AG08396 (cell line): ENCODE measurements at places on chromosomes 1 and 21.

- no peak for DNase-seq
These were observed 9.5 kb upstream of the TBCE start for GRCh38 chr1:235357485-235358373.

- DNase-seq = no peak
These were observed 1.6 kb upstream of the APOBEC4 start for GRCh38 chr1:183654706-183655105.

- DNase-seq = no peak
These were observed 129.8 kb downstream of the SLC45A1 start for GRCh38 chr1:8447616-8448150.

DNA sequence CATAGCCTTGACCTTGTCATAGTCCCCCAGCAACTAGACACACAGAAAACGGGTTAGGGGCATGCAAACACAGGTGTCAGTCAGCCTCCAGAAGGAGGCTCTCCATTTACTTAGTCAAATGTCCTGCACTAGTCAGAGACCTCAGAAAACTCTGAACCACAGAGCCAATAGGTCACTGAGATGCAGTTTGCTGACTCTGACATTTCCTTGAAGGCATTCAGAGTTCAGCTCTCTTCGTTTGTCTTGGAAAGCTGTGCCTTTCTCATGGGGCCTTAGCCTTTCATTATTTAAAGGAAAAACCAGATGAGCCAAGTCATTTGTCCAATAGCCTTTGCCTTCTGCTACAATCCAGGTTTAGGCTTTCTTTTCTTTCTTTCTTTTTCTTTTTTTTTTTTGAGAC, 3.5 kb downstream of the OLFML2B start:
- DNase-seq = no peak

GRCh38 chr1:175191659-175192058, 917 bp downstream of the KIAA0040 start:
- peak; percentile 48 for DNase-seq

- peak; percentile 10 for DNase-seq
These were observed 18.4 kb upstream of the PTBP2 start for GRCh38 chr1:96703186-96703585.

- no peak for DNase-seq
These were observed 181.0 kb downstream of the GIPC2 start for GRCh38 chr1:78226784-78227183.

DNA sequence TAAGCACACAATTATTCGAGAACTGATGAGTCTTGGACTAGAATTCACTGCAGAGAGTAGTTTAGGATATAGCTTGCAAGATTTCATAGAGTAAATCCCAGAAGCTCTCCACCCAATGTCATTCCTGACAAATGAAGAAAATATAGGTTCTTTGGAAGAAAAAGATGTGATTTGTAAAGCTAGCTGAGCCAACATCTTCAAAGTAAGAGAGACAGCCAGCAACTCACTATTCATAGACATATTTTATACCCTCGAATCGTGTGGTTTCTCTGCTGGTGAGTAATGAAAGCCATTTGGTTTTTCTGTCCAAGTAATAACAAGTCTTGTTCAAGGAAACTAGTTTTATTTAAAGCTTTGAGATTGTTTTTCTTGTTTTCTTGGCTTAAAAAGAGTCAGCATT, 165.7 kb upstream of the SYT6 start:
- peak; percentile 35 for DNase-seq

DNA sequence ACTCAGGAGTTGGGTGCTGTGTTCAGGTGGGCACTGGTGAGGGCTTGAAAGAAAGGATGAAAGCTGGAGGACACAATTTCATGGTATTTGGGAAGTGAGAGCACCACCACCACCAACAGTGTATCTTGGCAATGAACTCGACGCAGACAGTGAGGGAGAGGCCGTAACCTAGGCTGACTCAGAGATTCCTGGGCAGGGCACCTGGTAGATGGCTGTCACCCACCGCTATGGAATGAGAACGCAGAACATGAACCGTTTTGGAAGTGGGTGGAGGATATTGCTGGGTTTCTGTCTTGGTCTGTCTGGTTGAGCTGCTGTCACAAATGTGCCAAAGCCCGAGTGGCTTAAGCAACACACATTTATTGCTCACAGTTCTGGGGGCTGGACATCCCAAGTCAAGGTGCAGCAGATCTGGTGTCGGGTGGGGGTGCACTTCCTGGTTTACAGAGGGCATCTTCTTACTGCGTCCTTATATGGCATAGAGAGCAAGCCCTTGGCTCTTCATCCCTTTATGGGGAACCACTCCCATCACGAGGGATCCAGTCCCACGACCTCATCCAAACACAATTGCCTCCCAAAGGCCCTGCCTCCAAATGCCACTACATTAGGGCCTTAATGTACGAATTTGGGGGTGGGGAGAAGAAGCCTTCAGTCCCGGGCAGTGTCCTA, 246.3 kb downstream of the SIPA1L2 start:
- DNase-seq = no peak

GRCh38 chr1:205052690-205053089, 9.7 kb downstream of the CNTN2 start:
- no peak for DNase-seq

DNA sequence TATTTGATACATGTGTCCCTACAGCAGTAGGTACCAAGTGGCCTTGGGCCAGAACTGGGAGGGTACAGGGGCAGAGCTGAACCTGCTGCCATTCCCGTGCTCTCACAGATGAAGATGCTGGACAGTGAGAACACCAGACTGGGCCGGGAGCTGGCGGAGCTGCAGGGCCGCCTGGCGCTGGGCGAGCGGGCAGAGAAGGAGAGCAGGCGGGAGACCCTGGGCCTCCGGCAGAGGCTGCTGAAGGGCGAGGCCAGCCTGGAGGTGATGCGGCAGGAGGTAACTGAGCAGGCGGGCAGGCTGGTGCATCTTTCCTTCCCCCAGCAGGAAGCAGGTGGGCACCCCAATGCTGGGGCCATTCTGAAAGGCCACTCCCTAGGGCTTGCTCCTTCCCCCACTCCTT, 21.9 kb downstream of the MFAP2 start:
- DNase-seq = no peak

- no peak for DNase-seq
These were observed 36.4 kb downstream of the MAP3K7CL start for GRCh38 chr21:29166853-29167252.

DNA sequence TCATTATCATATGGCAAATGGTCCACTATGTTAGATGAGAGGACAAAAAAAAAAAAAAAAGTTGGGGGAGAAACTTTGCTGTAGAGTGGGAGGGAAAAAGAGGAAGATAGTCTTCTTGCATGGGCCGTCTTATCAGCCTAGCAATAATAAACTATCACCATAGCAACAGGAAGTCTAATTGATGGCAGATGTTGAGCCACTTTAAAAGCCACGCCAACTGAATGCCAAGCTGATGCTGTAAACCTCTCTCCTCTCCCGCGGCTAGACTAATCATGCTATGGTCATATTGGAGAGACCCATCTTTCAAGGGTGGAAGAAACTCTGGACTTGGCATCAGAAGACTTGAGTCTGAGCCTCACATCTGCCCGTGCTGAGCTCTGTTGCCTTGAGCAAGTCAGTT, 122.2 kb upstream of the HOOK1 start:
- peak; percentile 76 for DNase-seq

- DNase-seq = no peak
These were observed 14.9 kb downstream of the STX12 start for GRCh38 chr1:27787895-27788294.

DNA sequence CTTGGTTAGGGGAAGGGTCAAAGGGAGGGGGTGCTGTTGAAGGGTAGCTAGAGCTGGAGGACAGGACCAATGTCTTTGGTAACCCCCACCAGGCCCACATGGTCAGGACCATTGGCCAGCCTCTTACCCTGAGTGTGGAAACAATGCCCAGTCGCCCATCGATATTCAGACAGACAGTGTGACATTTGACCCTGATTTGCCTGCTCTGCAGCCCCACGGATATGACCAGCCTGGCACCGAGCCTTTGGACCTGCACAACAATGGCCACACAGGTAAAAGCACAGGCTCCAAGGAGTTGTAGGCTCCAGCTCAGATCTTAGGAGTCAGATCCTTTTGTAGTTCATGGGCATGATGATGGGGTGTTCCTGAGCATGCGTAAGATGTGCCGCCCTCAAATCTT, 3.8 kb downstream of the CA14 start:
- DNase-seq = no peak

DNA sequence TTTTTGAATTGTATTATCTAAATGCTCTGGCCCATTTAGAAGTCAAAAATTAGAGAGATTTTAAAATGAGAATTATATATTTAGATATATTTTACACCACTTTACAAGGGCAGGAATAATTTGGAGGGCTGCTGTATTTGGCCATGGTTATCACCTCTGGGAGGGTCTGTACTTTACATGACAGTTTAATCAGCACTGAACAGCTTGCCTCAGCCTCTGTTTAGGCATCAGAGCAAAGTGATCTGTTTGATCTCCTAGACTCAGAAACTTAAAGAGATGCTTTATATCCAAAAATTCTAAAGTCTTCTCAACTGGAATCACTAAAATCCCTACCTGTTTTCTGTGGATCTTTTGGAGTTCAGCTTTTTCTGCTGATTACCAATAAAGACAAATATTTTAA, 5.4 kb upstream of the SPTA1 start:
- DNase-seq = no peak

GRCh38 chr21:31554511-31555022, 104.9 kb upstream of the SOD1 start:
- DNase-seq = no peak

GRCh38 chr1:62781841-62782543, 1.9 kb upstream of the ATG4C start:
- peak; percentile 12 for DNase-seq

DNA sequence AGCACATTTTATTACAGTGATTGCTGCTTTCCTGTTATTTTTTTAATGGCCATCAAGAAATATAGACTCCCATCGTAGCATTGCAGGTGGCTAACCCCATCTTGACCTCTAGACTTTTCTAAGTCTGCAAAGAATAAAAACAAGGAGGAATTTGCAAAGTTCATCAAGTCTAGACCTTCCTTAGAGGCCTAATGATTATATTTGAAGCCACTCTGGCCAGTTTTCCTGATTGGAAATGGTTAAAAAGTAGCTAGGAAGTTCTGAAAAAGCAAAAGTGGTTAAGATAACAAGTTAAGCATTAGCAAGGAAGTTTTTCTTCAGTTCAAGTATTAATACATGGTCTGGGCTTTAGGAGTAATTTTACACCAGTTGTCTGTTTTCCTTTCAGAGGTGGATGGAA, 16.7 kb upstream of the KCNJ15 start:
- no peak for DNase-seq

- no peak for DNase-seq
These were observed 84.0 kb upstream of the IVNS1ABP start for GRCh38 chr1:185401019-185401418.

GRCh38 chr1:238005116-238005515, 114.4 kb upstream of the ZP4 start:
- no peak for DNase-seq

DNA sequence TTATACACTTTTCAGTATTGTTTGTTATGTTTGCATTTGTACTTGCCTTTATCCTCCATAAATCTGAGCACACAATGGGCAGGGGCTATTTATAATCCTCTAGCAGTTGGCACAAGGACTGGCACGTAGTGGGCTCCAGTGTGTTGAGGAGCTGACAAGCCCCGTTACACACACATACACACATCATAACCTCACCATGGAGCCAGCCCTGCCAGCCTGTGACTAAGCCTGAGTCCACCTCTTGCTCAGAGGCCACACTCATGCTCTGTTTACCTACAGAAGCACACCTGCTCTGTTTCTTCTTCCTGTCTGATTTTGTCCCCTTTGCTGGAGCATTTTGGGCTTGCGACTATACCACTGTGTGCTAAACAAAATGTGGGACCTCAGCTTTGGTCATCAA, 64.5 kb upstream of the SPATA6 start:
- DNase-seq = no peak

DNA sequence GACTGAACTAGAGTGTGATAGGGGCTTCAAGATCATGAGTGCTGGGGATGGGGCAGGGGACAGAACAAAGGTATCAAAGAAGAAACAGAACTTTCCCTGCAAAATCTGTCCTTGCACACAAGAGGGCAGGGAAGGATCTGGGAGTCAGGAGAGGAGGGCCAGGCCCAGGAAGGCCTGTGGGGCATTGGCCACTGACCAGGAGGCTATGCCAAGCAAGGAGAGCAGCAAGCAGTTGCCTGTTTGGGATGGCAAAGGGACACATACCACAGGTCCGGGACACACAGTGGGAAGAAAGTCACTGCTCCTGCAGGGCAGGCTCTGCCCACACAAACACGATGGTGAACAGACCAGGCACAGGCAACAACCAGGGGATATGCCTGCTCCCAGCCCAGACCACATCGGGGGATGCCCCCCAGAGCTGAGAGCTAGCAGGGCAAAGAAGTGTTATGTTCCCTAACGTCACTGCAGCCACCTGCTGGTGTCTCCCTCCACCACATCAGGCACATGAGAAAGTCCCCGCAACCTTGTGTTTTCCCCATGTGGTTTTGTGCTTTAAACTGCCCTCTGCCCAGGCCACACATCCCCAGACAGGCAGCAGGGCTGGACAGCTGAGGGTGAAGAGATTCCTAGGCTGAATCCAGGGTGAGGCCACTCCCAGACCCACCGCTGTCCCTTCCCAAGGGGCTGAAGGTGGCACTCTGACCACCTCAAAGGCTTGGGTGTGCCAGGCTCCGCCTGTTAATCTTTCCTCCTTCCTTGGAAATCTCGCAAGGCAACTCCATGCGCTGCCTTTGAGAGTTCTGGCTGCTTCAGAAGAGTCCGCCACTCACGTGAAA, 53.6 kb downstream of the KIF21B start:
- DNase-seq = no peak

GRCh38 chr1:80535466-80535865, 1265.3 kb upstream of the ADGRL2 start:
- no peak for DNase-seq

- DNase-seq = no peak
These were observed 113.4 kb downstream of the ERG start for GRCh38 chr21:38384675-38385426.

DNA sequence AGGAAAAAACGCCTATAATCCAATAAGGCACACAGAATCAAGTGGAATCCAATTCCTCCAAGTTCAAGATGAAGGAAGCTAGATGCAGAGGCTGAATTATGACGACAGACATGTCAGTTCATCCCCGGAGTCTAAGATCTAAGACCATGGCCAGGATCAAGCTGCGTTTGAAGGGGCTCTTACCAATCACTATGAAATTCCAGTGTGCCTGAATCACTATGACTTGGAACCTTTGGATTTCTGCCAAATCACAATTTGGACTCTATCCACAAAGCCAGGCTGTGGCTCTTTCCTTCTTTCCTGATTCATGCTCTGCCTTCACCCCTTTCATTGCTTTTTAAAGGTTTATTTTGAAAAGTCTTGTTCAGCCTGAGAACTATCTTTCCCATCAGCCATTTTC, 17.1 kb downstream of the OLIG2 start:
- DNase-seq = peak; percentile 66

GRCh38 chr1:221740993-221741702, 741 bp downstream of the DUSP10 start:
- peak; percentile 33 for DNase-seq

GRCh38 chr1:212753749-212754148, 37.8 kb downstream of the NSL1 start:
- DNase-seq = no peak
